GM23248 (cell line): ENCODE measurements at places on chromosomes 5 and 9.
A peak's percentile ranks its signal among the peaks of the same experiment; 100 is the strongest.

GRCh38 chr5:176352116-176352878 is 9.3 kb downstream of the KIAA1191 start:
- no peak for DNase-seq

- peak; percentile 72 for DNase-seq
Measured at GRCh38 chr5:31408814-31409213, 123.1 kb downstream of the DROSHA start.

DNA sequence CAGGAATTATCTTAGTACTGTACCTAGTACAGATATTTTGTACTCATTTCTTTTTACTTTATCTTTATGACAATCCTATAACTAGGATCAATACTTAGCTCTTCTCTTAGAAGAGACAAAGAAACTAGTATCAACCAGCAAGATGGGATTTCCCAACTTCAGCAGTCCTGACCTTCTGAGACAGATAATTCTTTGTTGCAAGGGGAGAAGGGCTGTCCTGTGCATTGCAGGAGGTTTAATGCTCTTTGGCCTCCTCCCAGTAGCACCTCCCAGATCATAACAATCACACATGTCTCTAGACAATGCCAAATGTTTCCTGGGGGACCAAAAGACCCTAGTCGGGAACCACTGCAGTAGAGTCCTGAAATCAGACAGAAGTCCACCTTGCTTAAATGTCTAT is 424.3 kb upstream of the DMAC1 start:
- no peak for DNase-seq

DNA sequence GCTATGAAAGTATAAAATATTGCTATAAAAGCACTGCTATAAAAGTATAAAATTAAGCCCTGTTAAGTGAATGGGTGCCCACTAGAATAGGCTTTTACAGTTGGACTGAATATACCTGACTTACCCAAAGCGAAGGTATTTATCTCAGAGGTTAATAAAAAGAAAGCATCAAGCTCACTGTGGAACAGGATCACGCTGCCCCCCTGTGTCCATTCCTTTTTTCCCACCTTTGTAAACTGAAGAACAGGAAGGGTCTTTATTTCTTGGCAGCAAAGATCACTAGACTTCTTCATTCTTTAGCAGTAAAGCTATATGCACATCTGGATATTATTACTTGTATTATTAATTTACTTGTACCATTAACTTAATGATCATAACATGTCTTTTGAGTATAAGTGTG is 22.1 kb upstream of the PLPP6 start:
- peak; percentile 46 for DNase-seq

DNA sequence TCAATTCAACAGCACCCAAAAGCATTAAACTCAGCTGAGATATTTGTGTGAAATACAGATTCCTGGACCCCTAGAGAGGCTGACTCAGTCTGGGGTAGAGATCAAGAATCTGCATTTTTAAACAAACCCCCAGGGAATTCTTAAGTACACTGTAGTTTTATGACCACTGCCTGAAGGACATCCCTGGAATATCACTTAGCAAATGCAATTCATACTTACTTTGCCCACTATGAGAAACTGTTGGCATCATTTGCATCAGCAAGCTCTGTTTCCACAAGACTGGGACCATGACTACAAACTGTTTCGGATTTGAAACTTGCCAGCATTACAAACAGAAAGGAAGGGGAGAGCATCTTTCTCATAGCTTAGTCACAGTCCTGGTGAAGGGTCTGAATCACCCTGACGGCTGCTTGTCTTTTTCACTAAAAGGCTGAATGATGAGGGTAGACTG is 63.7 kb downstream of the MLLT3 start:
- DNase-seq: peak; percentile 97

DNA sequence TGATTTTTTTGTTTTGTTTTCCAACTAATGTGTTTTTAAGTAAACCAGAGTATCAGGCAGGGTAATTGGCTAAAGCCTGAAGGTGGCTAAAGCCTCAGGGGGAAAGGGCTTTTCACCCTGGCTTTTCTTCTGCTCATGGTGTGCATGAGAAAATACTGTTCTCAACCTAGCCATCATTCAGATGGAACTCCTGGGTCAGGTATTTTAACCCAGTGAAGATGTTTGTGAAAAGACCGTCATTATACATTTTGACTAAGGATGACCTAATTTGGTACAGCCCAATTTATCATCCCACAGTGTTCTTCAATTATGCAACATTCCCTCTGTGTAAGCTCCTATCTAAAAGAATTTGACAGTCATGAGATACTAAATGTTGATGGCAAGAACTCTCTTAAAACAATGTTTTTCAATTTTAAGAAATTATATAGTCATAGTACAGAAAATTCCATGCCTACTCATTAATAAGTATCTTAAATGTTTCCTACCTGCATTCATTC is 209.5 kb upstream of the TARS1 start:
- DNase-seq: peak; percentile 42

GRCh38 chr5:76351176-76351575 is 51.9 kb upstream of the IQGAP2 start:
- no peak for DNase-seq

GRCh38 chr5:54965806-54966205 is 19.6 kb downstream of the ESM1 start:
- DNase-seq: no peak

- DNase-seq: no peak
Measured at GRCh38 chr9:99272836-99273235, 50.8 kb downstream of the SEC61B start.

DNA sequence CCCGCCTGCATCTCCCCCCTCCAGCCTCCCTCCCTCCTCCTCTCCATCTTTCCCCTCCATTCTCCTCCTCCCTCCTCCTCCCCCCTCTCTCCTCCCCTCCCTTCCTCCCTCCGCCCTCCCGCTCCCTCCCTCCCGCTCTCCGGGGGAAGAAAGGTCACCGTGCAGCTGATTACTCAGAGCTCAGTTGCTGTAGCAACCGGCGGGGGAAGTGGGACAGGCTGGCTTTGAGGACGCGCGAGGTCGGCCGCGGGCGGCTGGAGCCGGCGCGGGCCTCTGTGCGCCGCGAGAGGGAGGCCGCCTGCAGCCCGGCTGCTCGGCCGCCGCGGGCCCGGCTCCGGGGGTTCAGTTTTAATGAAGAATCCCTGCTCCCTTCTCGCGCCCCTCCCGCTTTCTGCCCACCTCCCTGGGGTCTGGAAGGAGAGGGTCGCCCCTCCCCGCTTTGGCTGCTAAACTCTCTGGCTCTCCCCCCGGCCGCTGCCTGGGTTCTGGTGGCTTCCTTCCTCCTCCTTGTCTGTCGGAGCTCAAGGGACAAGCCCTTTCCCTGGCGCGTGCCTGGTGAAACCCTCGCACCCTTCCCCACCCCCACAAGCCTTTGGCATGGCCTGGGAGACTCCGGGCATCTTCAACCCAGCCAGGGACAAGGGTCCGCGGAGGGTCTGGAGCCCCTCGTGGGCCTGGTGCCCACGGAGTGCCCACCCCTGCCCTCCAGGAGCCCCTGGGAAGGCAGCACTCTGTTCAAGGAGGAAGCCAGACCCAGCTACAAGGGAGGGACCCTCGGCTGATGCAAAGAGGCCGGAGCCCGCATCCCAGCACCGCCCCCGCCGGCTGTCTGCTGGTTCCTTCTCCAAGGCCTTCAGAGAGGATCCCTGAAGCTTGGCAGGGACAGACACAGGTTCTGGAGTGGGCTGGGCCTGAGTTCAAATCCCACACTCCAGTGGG is 160.3 kb downstream of the C9orf50 start:
- peak; percentile 99 for DNase-seq

DNA sequence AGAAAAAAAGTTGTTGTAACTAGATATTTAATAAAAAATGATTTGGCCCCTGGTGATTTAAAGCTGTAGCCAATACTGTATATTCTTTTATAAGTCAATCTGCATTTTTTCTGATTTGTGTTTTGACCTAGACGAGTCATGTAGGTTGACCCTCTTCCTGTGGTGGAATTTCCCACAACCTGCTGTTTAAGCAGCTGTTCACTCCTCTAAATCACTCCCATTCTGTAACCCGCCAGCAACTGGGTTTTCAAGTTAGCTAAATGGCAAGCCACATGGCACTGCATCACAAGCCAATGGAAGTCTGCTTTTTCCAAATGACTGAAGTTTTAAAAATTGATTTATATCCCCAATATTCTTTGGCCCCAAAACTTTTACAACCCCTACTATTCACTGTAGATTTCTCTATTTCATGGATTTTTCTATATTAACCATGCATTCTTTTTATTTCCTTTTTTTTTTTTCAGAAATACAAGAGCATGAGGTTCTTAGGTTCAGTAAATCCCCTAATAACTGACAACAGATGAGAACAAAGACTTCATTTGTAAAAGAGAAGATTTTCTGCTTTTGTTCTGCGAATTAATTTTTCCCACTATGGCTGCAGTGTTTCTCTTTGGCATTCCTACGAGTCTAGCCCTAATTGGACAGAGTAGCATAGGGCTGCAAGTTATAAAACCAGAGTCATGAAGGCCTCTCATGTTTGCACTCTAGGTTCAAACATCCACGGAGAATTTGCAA is 184.5 kb upstream of the TLE4 start:
- no peak for DNase-seq

DNA sequence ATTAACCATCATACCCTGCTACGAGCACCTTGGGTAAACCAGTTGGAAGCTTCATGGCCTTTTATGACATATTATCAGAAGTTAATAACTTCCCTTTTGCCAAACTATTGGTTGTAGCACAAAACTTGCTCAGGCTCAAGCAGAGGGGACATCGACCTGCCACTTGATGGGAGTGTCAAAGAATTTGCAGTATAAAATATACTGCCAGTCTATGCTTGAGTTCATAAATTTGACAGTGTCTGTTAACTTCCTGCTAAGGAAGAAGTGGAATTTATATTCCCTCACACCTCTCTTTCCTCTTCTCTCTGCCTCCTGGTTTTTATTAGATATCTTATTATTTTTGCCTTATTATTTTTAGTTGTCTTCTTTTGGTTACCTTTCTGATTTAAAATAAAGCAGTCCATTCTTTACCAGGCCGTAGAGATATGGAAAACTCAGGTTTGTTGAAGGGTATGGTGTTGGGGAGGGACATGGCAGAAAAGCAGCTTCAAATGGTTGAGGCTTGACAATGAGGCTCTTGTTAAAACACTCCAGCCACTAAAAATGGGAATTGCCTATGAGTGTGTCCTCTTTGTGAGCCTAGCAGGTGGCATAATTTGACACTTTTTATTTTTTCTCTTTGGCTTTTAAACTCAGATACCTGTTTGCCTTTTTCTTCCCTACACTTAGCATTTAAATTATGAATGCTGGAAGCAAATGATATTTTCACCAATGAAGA is 298.0 kb downstream of the DOCK8 start:
- DNase-seq: no peak

- DNase-seq: peak; percentile 35
Measured at GRCh38 chr5:132774896-132775295, 2.1 kb downstream of the SEPTIN8 start.

DNA sequence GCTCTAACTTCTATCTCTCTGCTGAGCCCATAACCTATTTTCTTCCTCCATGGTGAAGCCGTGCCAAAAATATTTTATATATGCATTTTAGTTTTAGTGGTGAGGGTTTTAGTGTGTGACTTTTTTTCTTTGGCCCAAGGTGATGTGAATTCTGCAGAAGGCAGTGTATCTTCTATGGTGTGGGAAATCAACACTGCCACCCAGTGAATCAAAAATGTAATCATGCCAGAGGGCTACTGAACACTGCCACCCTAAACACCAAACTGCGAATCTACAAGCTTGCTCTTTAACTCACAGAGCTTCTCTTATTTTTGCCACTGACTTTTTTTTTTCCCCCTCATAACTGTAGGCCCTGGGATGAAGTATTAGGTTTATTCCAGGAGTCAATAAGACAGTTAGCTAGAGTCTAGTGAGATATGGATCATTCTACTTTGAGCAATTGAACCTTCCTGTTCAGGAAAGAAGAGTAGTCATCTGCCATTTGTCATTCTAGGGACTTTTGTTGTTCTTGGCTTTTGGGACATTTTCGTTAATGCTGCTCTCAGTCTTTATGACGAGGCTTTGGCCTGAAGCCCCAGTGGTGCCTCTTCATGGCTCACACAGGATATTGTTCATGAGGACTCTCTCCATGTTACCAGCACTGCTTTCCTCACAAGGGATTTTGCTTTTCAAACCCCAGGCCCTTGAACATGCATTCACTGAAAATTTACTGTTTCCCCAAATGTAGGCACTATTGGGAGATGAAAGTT is 53.1 kb downstream of the C7 start:
- DNase-seq: no peak

DNA sequence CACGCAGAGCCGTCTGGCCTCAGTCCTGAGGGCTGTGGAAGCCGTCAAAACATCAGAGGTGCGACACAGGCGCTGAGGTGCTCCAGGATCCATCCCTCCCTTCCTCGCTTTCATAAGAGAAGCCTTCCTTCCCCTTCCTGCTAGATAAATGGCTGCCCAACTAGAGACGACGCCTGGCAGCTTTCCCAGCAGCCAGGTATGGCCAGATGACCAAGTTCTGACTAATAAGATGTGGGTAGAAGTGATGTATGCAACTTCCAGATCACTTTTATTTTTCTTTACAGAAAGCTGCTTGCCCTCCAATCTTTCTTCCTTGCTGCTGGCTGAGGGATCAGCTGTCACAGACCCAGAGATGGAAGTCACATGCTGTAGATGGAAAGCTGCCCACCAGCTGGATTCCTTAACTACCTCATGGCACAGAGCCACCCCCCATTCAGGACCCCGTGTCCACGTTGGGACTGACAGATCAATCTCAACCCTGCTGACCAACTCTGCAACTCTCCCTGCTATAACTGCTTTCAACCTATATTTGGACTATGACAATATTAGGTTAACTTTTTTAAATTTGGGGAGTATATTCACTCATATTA is 8.8 kb downstream of the MAPK9 start:
- no peak for DNase-seq

GRCh38 chr5:139383993-139384590 is 995 bp upstream of the SLC23A1 start:
- DNase-seq: no peak

- DNase-seq: peak; percentile 60
Measured at GRCh38 chr9:137670391-137671195, 51.8 kb downstream of the EHMT1 start.

DNA sequence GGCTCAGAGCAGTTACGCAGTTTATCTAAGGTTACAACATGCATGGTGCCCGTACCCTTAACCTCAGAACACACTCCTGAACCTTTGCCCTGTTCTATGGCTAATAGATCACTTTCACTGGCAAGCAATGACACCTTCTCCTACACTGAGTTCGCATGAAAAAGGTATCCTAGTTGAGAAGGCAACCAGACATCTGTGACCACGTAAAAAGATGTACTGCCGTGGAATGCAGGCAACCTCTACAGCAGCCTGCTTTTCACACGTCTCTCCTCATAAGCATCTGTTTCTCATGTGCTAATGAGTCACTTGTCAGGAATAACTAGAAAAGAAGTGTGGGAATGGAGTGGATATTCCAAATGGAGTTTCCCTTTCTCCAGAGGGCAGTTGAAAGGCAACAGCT is 71.4 kb downstream of the FBXO38 start:
- peak; percentile 35 for DNase-seq

GRCh38 chr9:34463098-34463900 is 4.7 kb downstream of the DNAI1 start:
- DNase-seq: peak; percentile 93
